Suppressor macrophage treated with lipopolysaccharide for 4 hours (primary cell): ENCODE measurements at places on chromosomes 5 and 9.

DNA sequence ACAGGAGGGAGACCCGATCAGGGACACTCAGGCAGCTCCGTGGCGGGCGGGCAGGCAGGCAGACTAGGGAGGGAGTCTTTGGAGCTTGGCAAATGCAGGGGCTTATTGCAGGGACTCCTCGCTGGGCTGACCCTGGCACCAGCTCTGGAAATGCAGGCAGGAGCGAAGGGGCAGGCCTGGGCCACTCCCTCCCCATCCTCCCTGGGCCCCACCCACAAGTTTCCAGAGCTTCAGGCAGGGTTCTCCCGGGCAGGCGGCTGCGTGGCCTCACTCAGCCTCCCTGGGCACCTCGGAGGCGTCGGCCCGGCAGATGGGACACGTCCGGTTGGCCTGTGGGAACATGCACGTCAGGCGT, 8.5 kb downstream of the RNF44 start:
- DNase-seq, result no peak

DNA sequence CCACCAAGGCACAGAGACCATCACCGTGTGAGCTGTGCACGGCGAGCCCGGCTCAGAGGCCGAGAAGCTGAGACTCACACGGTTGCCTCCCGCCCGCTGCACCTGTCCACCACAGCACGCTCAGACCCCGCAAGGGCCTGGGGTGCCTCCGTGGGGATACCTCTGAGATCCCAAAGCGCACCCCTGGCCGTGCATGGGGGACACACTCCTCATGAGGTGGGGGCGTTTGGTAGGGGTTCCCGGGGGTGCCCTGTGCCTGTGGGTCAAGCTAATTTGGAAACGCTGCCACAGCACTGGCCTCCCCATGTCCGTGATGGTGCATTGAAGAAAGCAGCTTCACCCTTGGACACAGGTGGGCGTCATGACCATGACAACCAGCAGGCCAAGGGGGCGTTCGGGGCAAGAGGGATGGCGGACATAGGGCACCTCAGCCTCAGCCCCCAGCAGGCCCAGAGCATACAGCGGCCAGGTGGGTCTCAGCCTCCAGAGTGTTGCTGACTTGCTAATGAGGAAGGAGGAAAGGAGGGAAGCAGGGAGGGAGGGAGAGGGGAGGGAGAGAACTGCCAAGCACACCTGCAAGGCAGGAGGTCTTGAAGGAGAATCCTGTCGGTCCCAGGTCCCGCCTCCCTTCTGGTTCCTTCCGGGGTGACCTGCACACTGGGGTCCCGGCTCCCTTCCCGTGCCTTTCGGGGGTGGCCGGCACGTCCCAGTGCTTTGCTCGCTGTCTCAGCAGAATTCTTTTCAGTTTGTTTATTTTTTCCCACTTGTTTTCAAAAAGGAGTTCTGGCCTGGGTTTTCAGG, 34.7 kb downstream of the GLT6D1 start:
- DNase-seq, result no peak

DNA sequence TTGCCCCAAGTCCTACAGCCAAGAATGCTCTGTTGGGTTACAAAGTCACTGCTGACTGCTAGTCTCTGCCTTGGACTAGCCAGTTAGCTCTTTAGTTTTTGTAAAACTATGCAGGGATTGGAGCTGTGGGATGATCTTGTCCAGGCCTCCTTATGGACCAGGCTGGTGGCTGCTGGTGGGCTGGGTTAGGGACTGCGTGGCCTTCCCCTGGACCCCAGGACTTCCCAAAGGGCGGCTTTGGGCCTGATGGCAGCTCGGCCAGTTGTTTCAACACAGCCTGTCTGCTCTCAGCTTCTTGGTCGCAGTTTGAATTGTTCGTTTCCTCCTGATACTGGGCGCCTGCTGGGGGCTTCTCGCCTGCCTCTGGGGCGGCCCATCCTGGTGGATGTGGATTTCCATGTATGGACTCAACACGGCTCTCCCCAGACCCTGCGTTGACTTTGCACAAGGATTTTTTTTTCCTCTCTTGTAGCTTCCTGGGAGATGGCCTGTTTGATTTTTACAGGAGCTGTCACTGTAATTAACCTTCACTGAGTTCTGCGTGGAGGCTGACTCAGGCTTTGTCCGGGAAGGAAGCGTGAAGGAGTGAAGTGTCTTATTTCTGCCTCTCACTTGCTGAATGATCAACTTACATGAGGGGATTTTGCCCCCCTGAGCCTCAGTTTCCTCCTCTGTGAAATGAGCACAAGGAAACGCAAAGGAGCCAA, 91.9 kb upstream of the NEURL1B start:
- DNase-seq, result no peak

DNA sequence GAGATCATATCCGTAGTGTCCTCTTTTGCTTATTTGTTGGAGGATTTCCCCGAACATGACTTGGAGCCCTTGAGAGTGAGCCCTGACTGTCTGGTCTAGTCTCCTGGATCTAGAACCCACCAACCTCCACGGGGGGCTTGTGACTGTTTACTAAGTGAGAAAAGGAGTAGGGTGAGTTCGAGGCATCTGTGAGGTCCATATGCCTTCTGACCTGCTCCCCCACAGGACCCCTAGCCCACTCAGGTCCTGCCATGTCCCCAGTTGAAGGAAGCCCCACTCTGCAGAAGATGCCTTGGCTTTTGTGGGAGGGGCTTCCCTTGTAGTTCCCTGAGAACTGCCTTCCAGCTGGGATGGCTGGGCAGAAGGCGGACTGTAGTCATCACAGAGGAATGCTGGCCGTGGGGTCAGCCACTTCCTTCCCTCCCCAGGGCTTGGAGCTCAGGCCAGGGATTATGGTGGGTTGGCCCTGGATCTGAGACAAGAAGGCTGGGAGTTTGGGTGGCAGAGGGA, 7.0 kb upstream of the IRF1 start:
- DNase-seq, result no peak

GRCh38 chr5:112226215-112226614, 192.9 kb downstream of the EPB41L4A start:
- DNase-seq, result no peak

- no peak for DNase-seq
Measured at GRCh38 chr5:134430001-134430569, 18.4 kb upstream of the CDKN2AIPNL start.
